ENCODE measurements at places on chromosomes 3 and 15.

GRCh38 chr3:106206146-106206545 lies 337.3 kb upstream of the CBLB start:
- DNase-seq, result peak; percentile 30

DNA sequence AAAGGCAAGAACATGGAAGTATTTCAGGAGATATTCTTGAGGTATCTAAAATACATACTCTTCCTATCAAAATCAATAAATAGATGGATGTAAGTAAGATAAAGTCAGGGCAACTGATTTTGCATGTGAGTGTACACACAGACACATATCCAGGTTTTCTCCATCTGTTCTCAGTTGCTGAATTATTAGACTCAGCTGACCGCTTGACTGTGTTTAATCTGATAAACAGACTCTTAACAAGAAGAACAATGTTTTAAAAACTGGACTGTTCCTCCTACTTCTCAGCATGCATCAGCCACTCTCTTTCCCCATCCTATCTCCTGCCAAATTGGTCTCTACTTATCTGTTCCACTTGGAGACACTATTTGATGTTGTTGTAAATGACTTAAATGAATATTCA lies 73.5 kb downstream of the GOLGA8G start:
- no peak for DNase-seq

DNA sequence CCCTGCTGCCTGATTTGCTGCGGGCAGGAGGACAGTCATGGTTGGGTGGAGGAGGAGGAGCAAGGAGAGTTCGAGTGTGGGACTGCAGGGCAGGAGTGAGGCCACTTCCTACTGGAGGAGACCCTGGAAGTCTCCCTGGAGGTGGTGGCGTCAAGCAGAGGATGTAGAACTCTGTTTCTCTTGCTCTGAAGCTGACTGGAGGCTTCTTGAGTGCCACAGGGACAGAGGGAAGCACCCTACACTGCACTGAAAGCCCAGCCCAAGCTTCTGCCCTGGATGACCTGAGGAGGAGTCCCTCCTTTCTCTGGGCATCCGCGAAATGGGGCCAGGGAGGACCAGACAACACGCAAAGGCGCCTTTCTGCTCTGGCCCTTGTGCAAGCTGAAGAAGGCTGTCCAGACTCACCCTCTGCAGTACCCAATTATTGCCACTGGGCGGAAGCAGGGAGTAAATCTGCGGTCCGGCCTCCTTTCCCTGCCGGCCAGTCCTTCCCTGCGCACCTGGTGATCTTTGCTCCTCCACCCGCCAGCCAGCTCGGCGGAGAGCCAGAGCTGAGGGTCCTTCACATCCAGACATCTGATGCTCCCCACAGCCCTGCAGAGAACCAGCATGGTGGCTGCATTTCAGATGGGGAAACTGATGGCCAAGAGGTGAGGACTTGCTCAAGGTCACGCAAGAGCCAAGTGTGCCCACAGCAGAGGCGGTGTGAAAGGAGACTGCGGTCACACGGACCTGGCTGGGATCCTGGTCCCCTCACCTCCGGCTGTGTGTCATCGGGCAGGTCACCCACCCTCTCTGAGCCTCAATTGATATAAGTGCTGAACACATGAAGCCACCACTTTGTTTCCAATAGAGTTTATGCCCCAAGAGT lies 207.1 kb downstream of the TBC1D2B start:
- peak; percentile 25 for DNase-seq

DNA sequence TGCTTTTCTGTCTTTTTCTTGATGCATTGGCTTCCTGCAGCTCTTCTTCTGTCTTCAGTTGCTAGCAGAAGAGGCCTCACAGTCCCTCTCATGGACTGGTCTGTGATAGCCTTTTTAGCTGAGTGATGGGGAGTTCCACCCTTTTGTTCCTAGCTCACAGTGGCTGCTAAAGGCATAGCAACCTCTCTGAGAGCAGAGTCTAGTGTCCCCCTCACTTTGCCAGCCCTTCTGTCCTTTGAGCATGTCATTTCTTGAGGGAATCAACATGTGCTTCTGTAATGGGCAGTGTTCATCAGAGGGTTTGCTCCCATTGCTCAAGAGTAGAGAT lies 44.4 kb downstream of the GAP43 start:
- no peak for DNase-seq

DNA sequence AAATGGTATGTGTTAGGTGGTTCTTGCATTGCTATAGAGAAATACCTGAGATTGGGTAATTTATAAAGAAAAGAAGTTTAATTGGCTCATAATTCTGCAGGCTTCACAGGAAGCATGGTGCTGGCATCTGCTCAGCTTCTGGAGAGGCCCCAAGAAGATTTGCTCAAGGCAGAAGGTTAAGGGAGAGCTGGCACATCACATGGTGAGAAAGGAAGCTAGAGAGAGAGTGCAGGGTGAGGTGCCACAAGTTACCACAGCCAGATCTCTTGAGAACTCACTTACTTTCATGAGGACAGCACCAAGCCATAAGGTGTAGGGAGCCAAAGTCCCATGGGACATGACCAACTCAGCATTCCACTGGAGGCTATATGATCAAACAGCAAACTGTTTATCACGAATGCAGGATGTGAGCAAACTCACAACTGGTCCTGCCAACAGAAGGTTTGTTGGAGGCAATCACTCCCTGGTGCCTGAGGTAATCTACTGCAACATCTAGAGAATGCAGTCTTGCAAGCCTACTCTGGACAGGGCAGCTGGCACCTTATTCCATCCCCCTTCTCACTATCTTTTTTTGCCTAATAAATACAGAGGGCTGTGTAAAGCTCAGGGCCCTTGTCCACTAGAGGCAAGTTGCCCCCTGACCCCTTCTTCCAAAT lies 28.1 kb upstream of the CCR2 start:
- no peak for DNase-seq

DNA sequence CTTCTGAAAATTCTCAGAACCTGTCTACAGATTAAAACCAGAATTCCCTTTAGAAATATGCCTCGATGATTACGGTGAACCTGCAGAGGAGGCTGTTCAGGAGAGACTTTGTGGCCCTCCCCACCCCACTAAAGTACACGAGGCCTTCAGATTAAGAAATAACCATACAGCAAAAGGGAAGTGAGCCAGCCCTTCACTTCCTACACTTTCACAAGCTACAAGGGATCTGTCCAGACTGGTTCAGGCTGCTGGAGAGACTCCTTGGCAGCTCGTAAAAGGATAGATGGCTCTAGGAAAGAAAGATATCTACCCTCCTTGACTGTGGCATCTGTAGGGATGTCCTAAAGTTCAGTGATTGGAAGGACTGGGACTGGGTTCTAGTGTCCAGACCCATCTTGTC lies 102.6 kb downstream of the ALDH1A2 start:
- no peak for DNase-seq

GRCh38 chr3:107241217-107241616 lies 136.0 kb upstream of the CCDC54 start:
- no peak for DNase-seq

DNA sequence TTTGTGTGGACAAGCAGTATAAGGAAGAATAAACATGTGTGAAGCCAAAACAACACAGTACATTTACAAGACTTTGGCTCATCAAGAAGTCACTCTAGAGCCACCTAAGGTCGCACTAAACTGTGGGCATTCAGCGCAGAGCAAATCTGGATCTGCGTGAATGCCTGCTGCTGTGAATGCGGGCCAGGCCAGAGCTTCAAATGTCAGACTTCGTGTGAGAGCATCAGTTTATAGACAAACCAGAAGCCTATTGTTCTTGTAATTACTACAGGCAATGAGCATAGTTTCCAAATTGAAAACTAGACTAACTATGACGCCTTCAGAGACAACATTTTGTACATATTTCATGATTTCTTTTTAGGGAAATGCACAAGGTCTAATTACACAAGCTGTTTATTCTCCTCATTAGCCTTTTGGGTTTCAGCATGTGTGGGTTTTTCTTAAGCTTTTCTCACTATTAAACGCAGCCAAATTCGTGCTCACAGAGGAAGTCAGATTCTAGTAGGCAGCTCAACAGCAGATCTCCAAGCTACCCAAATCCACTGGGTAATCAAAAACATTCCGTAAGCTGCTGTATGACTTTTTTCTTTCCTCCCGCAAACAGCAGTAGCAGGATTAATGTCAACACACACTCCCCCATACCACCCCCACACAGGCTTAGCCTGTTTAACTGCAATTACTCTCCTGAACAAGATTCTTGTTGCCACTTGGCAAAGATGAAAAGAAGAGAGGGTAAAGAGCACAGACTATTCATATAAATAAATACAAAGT lies 84.5 kb upstream of the SETMAR start:
- no peak for DNase-seq

- DNase-seq, result no peak
Measured at GRCh38 chr15:33402600-33402999, 91.8 kb downstream of the RYR3 start.

- DNase-seq, result no peak
Measured at GRCh38 chr3:5980475-5980874, 793.0 kb downstream of the EDEM1 start.

- DNase-seq, result no peak
Measured at GRCh38 chr3:54917174-54917573, 10.7 kb downstream of the LRTM1 start.

DNA sequence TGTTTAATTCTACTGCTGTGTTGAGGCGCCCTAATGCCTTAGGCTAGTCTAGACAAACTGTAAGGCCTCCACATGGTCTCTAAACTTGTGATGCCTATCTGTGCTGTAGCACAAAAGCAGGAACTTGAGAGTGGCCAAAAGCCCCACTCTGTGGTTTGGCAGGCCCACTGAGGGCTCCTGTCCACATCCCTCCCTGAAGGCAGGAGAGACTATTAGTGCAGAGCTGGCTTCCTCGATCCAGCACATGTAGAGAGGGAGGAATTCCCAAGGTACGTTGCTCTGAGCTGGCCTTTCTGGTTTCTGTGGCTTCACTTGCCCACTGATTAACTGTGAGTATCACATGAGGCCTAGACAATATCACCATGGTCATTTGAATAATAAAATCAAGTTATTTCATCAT lies 90.6 kb downstream of the POLR2M start:
- DNase-seq, result no peak

DNA sequence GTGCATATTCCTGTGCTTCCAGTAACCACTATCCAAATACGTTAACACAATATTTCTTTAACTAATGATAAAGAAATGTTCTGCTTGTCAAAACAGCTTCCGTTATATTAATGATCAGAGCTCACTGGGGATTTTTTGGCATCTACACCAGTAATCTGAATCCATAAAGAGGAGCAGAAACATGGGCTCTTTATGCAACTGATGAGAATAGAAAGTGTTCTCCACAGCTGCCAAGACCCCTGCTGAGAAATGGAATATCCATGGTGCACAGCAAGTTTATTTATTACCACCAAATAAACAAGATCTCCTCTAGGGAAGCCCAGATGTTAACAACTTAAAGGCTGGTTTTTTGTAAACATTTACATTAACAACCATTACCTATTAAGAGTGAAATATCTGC lies 54.5 kb downstream of the ALDH1A2 start:
- no peak for DNase-seq

Data from CD4-positive, alpha-beta T cell treated with Interleukin-15 for 4 hours (primary cell).